Right ventricle myocardium inferior (tissue), 1 donor: ENCODE measurements at places on chromosomes 2 and 18. TPM values are rescaled to one million over a fixed set of nuclear protein-coding genes. Genes with fewer than 3 reads are reported as not detected.

IL1RN gene
- total RNA-seq: 0.89 TPM

DNA sequence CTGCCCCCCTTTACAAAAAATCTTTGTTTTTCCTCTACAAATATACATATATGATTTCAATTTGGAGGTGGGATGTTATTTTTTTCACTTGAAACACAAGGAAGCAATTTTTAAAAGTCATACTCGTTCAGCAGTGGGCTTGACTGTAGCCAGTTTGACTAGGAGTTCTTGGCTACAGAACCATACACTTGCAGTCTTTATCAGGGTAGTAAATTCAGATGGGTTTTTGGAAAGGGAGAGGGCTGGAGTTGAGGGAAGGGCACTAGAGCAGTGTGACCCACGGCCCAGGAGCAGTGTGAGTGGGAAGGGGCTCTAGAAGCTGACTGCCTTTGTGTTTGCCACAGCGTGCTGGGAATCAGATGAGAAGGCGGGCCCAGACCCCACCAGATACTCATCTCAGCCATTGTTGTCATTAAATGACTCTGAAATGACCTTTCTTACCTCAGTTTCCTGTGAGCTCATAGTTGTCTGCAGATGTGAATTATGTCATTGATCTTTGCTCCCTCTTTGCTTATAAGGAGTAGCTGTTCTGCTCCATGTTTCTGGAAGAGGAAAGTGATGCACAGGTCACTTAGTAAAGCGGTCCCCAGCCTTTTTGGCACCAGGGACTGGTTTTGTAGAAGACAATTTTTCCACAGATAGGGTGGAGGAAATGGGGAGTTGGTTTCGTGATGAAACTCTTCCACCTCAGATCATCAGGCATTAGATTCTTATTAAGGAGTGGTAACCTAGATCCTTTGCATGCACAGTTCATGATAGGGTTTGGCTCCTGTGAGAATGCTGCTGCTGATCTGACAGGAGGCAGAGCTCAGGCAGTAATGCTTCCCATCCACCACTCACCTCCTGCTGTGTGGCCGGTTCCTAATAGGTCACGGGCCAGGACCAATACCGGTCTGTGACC lies 116.8 kb downstream of the SPTBN1 start:
- no peak for DNase-seq

GRCh38 chr2:221716426-221717303 lies 144.6 kb upstream of the EPHA4 start:
- DNase-seq: no peak

NDUFB3 gene
- 555 TPM for total RNA-seq

TYMS gene
- total RNA-seq: 6.0 TPM

DNA sequence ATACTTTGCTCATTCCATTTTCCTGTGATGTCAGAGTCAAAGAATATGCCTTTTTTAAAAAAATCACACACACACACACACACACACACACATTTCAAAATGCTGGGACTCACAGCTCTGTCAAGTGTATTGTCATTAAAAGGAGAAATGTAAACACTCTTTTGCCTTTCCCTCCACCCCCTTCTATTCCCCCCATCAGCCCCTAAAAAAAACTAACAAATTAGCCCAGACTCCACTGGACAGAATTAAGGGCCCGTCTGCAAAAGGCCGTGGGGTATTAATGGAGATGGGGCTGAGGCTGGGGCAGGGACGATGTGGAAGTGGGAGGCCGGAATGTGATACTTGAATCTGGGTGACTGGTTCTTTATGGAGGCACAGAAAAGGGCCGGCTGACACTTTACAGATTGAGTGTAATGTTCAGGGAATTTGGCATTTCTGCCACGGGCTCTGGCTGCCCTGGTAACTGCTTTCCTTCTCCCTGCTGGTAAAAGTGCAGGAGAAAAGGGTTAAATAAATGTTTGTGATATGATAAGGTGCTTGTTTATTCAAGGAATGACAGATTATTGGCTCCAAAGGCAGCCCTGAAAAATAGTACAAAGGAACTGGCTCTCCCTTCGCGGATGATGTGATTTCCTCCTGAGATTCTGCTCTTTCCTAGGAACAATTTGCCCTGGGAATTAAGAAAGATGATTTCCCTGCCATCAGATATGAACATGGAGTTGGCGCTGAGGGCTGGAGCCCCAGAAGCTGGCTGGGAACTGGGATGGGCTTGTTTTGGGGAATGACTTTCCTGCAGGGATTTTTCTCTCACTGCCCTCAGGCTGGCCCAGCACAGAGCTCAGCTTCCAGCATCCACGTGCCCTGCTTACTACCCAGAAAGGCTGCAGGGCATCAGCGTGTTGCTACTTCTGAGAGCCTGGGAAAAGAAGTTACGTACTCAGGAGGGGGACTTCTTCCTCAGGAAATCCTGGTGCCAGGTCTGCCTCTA lies 52.8 kb upstream of the CTAGE1 start:
- DNase-seq: no peak

CD207 gene
- 0.41 TPM for total RNA-seq
